NCI-H1694 treated with DMSO at 0.1 percent for 48 hours (cell line): ENCODE measurements at places on chromosomes 16 and 17.

- DNase-seq: no peak
Measured at GRCh38 chr17:42301022-42301421, 12.7 kb downstream of the STAT5A start.

GRCh38 chr17:74243013-74243755 lies 29.8 kb downstream of the TTYH2 start:
- no peak for DNase-seq

DNA sequence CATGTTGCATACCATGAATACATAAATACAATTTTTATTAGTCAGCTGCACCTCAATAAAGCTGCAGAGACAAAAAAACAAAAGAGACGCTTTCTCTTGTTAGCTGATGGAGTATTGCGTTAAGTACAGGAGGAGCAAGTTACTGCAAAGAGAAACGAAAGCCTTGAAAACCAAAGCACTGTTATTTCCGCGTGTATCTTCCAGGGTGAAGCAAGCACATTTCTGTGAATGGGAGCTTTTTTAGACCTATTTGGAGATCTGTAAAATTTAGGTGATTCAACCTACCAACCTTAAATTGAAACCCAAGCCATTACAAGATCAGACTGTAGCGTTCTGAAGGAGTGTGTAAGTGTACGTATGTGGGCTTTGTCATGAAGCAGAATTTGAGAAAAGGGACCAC lies 390.4 kb downstream of the SOX9 start:
- no peak for DNase-seq

- DNase-seq: no peak
Measured at GRCh38 chr17:48529683-48530009, 1.2 kb downstream of the HOXB1 start.

GRCh38 chr17:80766290-80766855 lies 221.7 kb downstream of the RPTOR start:
- DNase-seq: no peak

- DNase-seq: no peak
Measured at GRCh38 chr16:54434859-54435258, 148.3 kb upstream of the IRX3 start.

- no peak for DNase-seq
Measured at GRCh38 chr16:78795433-78795832, 696.0 kb downstream of the WWOX start.

GRCh38 chr17:66383333-66383732 lies 80.9 kb downstream of the PRKCA start:
- DNase-seq: no peak

GRCh38 chr17:72565758-72566157 lies 444.9 kb downstream of the SOX9 start:
- DNase-seq: no peak

GRCh38 chr16:10889855-10890254 lies 12.9 kb downstream of the CIITA start:
- DNase-seq: no peak
